CD4-positive, alpha-beta T cell treated with Interleukin-15 for 4 hours (primary cell): ENCODE measurements at places on chromosomes 11 and 22.

DNA sequence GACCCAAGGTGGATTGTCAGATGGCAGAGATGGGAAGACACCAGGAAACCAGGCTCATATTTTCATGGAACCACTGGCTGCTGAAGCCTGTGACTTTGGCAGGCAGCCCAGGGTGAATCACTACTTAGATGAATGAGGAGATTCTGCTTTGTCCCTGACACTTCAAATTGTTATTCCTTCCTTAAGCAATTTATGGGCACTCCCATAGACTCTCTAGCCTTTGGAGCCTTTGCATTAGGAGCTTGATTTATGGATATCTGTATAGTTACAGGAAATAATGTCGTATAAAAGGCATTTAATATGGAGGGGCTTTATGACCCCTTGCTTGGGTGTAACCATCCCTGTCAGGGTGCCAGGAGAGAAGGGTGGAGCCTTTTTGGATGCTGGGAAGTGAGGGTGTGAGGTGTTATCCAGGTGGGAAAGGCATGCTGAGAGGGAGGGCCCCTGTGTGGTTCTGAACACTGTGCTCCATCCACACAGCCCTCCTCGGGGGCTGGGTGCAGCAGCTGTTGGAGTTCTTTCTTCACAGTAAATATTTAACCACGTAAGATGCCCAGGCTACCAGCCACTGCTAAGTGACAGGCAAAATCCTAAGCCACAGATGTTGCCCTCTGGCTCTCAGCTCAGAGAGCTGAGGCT, 35.3 kb downstream of the IL18 start:
- DNase-seq, result no peak

GRCh38 chr11:131899950-131900580, 529.6 kb downstream of the NTM start:
- no peak for DNase-seq

- no peak for DNase-seq
Measured at GRCh38 chr11:45713573-45713972, 48.2 kb upstream of the CHST1 start.

DNA sequence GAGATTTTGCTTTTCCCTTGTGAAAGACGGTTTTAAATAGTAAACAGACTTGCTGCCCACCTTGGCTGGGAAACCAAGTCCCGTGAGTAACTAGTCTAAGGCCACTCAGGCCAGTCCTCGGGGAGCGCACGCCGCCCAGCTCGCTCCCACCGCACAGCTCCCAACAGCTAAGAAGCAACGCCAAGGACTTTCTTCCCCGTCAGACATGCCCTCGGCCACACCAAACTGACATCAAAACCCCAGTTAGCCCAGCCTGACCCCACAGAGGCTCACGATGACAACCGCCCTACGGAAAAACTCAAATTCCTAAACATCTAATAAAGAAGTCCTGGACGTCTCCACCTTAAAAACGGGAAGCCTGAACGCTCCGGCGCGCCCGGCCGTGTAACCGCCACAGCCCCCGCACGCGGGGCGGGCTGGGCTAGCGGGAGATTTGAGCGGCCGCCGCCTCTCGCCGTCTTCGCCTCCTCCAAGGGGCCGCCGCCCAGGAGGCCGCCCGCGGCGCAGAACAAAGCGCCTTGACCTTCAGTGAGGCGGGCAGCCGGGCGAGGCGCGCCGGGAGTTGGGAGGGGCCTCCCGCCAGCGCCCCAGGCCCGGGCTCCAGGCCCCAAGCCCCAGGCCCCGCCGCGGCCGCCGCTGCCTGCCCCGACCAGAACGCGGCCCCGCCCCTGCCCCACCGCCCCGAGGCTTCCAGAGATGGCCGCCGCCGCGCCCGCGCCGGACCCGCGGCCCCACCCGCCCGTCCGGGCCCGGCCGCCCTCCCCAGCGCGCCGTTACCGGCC, 486 bp downstream of the NAP1L4 start:
- no peak for DNase-seq

DNA sequence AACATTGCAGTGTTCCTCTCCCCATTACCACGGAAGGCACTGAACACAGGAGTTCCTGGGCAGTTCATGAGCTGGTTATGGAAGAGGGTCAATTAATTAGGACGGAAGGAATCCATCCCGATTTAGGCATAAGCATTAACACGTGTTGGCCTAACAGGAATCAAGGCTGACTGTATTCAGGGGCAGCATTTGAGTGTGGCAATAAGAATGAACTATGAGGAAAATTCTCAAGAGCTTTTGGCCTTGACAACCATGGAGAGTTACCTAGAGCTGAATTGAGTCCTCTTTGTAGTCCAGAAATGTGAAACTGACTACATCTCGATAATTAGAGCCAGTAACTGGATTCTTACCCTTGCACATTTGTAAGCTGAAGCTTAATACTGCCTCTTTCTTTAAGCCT, 82.4 kb upstream of the CRTAM start:
- DNase-seq, result no peak

DNA sequence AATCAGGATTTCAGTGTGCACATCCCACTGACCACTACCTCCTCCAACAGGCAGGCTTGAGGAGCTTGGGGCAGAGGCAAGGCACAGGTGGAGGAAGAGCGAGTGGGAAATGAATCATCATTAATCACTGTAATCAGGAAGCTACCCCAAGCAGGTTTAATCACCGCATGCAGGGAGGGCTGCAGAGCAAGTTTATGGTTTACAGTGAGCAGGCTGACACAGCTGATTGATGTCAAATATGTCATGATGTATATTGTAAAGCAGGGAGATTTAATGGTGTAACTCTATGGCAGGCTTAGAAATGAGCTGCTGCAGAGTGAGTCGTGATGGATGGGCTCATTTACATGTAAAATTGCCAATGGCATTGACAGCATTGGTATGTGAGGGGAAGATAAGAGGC, 441.0 kb downstream of the NTM start:
- no peak for DNase-seq
